ENCODE measurements at places on chromosomes 7 and 10.

- no peak for DNase-seq
Measured at GRCh38 chr7:18290223-18290622, 205.3 kb upstream of the HDAC9 start.

- no peak for DNase-seq
Measured at GRCh38 chr7:95996174-95996573, 223.8 kb downstream of the DYNC1I1 start.

DNA sequence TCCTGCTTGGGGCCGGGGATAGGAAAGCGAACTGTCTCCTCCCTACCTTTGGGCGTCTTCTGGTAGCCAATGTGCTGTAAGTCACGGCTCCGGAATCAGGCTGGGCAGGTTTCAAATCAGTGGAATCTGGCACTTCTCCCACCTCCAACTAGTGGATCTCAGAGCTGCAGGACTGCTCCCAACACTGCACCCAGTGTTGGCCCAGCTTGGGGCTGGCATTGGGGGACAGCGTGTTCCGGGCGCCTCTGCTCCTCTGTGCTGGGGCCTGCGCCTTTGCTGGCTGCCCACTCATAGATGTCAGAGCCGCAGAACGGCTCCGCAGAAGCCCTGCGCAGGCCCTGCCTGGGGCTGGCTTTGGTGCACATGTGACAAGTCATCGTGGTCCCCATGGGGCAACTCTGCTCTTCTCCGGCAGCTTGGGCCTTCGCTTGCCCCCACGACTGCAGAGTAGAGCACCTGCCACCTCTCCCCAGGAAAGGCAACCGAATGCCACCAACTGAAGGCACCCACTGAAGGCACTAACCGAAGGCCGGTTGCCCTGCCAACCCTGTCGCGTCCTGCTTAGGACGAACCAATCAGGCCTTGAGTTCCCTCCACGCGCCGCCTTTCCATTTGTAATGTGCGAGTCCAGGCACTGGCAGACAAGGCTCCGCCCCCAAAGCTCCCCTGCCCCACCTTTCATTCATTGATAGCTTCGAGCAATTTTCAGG lies 85.5 kb upstream of the ABI1 start:
- DNase-seq, result no peak

DNA sequence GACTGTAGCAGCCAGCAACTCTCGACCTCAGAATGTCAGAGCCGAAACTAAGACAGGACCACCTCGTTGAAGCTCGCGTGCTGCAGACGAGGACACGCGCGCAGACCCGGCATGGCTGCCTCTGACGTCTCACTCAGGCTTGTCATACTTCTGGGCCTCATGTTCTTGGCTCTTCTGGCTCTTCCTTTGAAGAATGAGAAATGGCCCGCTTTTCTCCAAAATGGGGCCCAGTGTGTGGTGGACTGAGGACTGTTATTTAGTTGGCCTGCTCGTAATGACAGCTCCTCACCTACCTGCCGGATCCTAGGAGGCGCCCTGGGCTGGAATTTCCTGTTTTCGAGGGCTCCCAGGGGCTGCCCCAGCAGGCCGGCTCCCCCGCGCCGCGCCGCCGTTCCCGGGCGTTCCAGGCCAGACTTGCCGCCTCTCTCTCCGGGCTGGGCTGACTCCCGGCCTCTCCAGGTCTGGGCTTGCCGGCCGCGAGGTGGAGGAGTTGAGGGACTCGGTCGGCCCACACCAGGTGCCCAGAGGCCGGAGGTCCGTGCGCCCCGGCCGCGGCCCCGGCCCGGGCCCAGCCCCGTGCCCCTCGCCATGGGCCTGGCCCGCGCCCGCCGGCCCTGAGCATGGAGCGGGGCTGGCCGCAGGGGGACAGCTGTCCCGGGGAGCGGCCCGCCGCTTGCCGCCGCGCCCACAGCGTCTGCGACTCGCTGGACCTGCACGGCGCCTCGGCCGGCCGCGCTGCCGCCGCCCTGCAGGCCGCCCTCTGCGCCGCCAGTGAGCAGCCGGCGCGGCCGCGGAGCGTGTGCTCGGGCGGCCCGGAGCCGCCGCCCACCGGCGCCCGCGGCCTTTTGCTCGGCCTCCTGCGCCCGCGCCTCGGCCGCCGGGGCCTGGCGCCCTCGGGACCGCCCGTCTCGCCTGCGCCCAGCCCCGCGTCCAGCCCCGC lies 28.1 kb downstream of the AGAP3 start:
- no peak for DNase-seq

DNA sequence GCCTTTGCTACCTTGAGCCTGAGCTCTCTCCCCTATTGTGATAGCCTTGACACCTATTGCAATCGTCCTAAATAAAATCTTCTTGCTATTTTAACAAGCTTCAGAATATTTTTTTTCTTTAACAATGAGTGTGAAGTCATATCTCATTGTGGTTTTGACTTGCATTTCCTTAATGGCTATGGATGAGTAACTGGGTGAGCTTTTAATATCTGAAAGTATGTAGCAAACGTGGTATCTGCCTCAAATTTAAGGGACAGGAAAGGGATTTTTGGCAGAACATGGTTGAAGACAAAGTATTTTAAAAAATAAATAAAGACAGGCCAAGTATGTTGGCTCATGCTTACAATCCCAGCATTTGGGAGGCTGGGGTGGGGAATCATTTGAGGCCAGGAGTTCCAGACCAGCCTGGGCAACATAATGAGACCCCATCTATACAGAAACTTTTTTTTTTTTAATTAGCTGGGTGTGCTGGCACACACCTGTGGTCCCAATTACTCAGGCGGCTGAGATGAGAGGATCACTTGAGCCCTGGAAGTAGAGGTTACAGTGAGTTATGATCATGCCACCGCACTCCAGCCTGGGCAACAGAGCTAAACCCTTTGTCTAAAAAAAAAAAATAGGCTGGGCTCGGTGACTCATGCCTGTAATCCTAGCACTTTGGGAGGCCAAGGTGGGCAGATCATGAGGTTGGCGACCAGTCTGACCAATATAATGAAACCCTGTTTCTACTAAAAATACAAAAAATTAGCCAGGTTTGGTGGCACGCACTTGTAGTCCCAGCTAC lies 319.3 kb upstream of the NRP1 start:
- DNase-seq, result no peak

DNA sequence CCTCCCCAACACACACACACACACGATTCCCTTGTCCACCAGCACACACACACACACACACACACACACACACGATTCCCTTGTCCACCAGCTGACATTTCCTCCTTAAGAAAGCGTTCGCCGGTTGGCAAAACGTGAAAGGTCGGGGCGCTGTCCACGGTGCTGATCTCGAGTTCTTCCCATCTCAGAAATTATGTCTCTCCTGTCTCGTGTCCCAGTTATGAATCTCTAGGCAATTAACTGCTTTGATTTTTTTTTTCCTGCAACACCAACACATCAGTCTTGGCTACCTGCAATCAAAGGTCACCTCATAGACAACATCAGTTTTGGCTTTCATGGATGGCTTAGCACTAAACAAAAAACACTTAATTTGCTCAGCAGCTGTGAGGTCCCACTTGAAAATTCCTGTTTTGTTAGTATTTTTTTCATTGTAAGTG lies 1.9 kb downstream of the INA start:
- no peak for DNase-seq

All from DMS153 (cell line).